ENCODE measurements at places on chromosomes 13 and 19.

DNA sequence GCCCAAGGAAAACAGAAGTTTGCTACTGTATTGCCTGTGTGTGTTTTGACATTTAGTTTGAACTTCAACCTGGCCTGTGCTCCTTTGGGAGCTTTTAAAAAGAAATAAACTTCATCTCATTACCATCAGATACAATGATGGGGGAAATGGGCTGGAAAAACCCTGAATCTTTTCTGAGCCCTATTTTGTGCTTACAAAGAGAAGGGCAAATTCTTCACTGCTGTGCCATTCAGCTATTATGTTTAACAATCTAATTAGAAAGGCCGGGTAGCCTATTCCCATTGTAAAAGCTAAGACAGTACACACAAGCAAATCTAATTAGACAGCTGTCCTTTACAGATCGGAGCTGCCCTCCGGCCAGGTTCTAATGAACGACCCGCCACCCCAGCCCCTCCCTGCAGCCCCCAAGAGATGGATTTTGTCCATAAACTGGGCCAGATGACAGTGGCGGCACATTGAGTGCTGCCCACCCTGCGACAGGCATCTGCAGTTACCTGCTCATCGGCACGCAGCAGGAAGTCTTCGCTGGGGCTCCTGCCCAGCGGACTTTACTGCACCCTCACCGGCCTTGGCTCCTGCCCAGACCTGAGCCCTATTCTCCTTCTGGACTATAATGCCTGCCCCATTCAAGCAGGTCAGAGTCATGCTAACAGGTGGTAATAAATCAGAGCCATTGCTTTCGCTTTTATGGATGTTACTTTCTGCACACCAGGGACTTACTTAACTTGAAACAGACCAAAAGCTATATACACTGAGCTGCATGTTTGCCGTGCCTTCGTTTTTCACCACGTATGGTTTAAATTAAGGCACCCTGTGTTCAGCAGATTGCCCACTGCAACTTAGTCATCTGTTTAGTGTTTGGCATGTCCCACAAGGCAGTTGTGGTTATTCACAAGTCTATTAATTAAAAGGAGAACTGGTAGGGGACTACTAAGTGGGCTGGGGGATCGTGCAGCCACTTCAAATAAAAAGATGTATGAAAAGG lies 549.6 kb downstream of the FGF9 start:
- DNase-seq = no peak

DNA sequence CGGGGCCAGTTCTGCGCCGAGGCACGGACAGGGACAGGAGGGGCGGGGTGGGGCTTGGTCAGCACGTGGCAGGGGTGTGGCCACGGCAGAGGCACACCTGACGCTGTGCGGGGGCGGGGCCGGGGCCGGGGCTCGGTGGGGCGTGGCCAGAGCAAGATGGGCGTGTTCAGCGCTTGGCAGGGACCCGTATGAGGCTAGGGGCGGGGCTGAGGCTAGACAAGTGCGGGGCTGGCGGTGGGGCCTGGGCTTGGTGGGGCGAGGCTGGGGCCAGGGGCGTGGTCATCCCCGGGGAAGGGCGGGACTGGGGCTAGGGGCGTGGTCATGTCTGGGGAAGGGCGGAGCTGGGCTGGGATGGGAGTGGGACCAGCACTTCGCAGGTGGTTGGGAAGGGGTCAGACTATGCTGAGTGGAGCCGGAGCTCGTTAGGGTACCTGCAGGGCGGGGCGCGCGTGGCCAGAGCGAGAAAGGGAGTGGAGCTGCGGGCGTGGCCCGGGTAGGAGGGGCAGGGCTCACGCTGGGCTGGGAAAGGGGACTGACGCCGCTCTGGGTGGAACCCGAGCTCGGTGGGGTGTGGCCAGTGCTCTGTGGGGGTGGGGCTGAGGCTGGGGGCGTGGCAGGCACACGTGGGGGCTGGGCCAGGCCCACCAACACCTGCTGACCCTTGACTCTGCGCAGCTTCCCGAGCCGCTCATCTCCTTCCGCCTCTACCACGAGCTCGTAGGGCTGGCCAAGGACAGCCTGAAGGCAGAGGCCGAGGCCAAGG lies 12.8 kb downstream of the POLR2E start:
- DNase-seq = peak; percentile 90

- DNase-seq = no peak
Observed at GRCh38 chr13:113357529-113357928, 6.4 kb downstream of the GRTP1 start.

GRCh38 chr19:47005164-47005641 lies 14.4 kb upstream of the NPAS1 start:
- no peak for DNase-seq

GRCh38 chr13:85277748-85278147 lies 521.5 kb downstream of the SLITRK6 start:
- DNase-seq = no peak

GRCh38 chr13:99357131-99357596 lies 50.0 kb upstream of the GPR183 start:
- peak; percentile 61 for DNase-seq

DNA sequence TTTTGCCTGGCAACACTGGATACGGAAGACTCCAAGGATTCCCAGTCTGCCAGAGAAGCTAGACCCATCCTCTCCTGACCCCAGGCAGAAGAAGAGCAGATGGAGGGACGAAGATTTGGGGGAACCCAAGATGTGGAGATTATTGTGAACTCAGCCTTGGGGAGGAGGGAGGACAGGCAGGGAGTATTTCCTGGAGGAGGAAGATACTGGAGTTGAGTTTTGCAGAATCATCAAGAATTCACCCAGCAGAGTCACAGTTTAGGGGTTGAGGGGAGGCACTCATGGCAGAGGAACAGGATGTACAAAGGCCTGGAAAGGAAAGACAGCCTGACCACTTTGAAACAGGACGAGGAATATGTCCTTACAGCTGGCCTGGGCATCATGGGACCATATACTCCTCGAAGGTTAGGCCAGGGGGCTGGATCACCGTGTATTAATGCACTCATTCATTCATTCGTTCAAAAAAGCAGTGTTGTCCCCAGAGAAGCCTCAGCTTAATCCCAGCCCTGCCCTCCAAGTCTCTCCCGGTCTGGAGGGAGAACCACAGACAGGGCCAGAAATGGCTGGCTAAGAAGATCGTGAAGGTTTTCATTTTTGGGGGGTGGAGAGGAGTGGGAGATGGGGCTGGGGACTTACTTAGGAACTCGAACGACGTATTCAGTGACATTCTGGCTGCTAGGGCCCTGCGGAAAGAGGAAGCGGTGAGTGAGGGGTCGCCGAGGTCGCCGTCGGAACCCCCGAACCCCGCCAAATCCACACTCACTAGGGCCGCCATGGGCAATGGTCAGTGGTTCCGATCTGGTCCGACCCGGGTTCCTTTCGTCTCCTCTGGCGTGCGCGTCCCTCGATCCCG lies 517 bp downstream of the GTF2F1 start:
- no peak for DNase-seq

DNA sequence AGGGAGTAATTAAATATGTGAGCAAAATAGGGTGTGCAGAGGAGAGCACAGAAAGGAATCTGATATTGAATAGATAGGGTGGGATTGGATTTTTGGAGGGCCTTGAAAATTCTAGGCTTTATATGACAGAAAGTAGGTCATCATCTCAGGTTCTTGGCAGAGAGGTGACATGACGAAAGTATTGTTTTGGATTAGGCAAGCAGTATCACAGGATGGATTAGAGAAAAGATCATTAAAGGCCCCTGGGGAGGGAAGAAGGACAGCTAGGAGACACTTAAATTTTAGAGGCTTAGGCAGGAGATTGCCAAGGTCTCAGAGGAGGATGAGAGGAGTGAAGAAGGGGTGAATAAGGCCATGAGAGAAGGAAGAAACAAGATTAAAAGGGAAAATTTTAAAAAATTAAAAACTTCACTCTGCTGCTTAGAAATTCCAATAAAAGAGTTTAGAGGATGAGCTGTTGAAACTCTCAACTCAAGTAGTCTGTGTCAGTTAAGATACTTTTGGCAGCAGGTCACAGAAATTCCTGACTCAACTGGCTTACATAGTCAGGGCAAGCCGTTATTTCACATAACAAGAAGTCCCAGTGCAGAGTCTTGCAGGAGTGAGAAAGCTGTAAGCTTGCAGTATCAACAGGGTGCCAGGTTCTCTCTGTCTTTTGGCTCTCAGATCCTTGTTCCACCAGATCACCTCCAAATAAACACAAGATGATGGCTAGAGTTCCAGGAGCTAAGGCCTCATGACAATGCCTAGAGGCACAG lies 8.8 kb downstream of the GPC6 start:
- DNase-seq = no peak

DNA sequence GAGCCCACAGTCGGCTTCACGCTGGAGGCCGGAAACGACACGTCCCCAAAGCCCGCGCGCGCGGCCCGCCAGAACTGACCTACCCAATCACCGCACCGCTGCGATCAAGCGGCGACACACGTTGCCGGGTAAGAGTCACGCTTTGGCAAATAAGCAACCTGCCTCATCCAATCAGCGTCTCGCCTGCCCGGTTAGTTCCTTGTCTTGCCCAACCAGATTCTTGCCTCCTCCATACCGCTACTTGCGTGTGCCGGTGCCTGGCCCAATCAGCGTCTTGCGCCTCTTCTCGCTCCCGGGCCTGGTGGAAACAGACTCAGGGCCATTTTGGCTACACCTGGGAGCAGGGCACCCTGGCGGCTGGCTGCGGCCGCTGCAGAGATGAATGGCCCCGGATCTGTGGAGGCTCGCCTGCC lies 11.6 kb upstream of the ZNF544 start:
- no peak for DNase-seq

DNA sequence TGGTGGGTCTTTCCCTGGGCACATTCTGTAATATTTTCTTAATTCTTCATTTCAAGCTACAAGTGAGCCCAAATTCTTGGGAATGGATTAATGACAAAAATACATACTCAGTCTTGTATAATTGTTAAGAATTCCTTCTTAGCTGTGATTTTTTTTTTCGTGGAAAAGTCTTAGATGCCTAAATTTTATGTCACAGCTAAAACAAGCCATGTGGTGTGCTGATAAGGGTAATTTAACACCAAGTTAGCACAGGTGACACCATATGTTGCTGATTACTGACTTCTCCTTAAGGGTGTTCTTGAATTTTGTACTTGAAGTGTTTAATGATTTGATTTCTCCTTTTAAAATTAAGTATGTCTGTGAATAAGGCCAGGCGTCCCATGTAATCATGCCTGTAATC lies 29.3 kb downstream of the WDFY2 start:
- DNase-seq = no peak

- DNase-seq = no peak
Observed at GRCh38 chr19:15701757-15702533, 25.9 kb upstream of the OR10H2 start.

DNA sequence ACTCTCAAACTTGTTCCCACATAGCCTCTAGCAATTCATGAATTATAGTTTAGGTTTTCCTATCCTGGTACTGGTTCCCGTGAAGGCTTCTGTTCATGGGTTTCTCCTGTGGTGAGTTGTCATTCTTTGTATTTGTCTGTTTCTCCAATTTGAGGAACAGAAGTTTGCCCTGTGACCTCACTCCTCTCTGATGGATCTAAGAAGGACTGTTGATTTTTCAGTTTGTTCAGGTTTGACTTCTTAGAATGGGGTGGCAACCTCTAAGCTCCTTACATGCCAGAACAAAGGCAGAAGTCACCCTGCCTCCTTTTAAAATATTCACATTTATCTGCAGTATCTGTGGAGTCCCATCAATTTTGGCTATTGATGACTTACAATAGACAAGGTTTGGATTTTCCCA lies 354.0 kb downstream of the SPRY2 start:
- DNase-seq = no peak

- DNase-seq = no peak
Observed at GRCh38 chr13:99875391-99875790, 96.2 kb downstream of the ZIC5 start.

DNA sequence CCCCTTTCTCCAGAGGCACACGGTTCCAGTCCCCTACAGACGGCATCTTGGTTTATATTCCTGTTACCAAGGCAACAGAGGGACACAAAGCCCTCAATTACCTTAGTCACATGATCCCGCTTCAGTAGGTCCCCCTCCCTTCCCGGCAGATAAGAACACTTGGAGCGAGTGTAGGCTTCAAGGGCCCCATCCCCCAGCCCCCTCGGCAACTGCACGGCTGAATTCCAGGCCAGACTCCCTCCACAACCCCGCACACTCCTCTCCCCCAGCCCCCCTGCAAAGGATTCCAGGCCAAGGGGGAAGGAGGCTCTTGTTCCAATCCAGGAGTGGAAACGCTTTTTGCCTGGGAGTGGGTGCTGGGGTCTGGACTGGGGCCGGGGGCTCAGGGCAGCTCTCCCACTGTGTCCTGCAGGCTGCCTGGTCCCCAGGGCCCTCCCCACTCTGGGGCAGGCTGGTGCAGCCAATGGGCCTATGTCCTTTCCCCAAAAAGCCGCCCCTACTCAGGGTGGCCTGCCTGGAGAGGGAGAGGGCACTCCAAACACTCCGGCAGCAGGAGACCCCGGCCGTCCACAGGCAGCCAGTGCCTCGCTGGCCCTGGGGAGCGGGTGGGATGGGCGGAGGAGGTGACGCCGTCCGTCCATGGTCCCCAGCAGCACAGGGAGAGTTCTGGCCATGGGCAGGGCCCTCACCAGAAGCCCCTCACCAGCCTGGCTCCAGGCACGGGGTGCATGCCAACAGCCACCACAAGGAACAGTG lies 62.6 kb downstream of the MLLT1 start:
- DNase-seq = no peak

DNA sequence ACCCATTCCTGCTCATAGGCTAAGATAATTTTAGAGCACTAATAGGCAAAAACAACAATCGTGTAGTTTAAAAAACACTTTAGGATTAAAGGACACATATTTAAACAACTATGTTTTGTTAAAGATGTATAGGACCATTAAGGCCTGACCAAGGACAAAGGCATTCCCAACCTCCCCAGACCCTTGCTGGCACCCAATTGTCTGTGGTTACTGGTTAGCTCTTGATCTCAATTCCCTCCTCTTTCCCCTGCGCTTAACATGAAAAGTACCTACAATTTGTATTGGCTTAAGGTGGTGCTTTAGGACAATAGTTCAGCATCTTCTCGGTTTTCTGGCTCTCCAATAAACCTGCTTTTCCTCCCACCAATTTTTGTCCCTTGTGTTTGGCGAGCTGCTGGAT lies 51.0 kb downstream of the TEX26 start:
- DNase-seq = no peak

- DNase-seq = no peak
Observed at GRCh38 chr13:45500492-45501174, 35.9 kb downstream of the COG3 start.

- DNase-seq = no peak
Observed at GRCh38 chr13:30119476-30119875, 187.9 kb downstream of the KATNAL1 start.

DNA sequence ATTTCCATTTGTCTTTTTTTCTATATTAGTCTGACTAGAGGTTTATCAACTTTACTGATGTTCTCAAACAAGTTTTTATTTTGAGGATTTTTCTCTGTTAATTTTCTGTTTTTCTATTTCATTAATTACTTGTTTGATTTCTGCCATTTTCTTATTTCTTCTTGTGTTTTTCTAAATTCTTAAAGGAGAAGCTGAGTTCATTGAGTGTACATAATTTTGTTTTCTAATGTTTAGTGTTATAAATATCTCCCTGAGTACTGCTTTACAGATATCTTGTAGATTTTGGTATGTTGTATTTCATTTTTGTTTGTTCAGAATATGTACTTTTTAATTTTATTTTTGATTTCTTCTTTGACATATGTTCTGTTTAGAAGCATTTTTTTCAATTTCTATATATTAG lies 1404.3 kb upstream of the MIR17HG start:
- no peak for DNase-seq

Data from CD4-positive, alpha-beta T cell treated with Interleukin-12 subunit alpha and Interleukin-12 subunit beta, for 1 hour (primary cell).